ENCODE measurements at places on chromosomes 11 and 22.
A peak's percentile ranks its signal among the peaks of the same experiment; 100 is the strongest.

DNA sequence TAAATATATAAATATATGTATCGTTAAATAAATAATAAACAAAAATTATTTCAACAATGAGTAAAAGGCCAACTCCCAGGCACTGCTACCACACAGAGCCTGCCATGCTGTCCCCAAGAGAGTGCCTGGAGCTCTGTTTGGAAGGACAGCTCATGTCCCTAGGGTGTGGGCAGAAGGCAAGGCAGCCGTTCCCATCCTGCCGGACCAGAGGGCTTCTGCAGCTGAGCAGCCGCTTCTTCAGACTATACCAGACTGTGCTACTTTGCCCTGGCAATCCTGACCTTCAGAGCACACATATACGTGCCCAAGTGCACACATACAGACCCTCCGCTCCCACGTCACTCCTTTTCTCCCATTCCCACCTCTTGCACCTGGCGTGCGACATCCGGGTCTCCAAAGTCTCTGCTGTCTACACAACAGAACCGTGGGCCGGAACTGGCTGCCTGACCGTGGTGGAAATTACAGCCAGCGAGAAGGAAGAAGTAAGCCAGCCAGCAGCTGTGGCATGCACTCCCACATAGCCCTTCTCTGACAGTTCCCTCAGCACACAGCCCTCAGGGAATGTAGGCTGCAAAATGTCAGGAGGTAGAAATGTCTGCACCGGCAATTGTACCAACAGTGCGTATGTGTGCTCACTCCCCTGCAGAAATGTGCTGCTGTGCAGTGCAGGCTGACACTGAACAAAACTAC, 24.0 kb downstream of the PAX6 start:
- DNase-seq = no peak

DNA sequence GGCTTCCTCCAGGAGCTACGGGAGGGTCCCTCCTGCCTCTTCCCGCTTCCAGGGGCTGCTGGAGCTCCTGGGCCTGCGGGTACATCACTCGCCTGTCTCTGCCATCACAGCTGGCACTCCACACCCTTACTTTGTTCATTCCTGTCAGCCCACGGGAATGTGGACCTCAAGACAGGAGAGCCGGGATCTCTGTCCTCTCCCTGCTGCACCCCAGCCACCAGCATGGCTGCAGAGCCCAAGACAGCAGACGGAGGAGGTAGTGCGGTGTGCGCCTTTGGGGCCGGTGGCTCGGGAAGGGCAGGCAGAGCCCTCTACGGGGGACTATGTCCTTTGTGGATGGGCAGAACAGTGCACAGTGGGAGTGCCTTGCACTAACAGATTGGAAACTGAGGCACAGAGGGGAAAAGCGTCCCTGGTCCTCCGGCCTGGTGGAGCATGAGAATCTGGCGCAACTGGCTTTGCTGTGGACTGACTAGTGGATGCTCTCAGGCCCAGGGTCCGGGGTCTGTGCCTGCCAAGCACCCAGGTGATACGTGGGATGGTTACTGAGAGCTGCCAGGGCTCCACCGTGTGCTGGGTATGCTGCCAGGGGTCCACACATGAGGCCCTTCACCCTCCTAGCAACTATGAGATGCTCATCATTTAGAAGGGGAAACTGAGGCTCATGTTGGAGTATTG, 47.3 kb downstream of the IGF2 start:
- DNase-seq = no peak

GRCh38 chr22:48856308-48856615, 971.4 kb downstream of the BRD1 start:
- no peak for DNase-seq

DNA sequence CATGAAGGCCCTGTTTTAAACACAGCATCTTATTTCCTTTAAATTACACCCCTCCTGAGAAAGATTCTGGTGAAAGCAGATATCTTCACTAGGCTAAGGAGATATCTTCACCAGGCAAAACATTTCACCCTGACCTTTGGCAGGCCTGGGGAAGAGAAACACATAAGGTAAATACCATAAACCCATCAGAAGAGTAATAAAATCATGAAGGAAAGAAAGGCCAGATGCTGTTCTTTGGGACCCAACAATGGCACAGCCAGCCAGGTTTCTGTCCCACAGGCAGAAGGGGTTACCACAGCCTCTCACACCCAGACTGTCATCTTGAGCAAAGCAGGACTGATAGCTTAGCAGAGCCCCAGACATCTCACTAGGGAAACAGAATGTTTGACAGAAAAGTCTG, 125.4 kb downstream of the CCDC34 start:
- no peak for DNase-seq

DNA sequence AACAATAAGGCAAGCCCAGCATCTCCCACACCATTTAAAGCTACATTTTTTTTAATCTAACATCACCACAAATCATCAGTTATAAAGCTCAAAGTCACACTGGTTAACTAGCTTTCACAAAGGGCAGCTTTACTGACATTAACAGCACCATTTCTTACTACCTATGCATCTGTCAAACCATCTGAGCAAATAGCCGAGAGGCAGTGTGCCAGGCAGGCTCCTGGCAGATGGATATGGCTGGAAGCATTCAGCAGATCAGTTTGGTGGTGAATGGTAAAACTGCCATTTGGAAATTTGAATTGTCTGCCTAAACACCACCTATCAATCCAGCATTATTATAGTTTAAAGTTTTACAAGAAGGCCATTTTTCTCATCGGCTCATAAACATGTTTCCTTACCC, 131.2 kb downstream of the TTC28 start:
- DNase-seq = no peak

- DNase-seq = peak; percentile 43
Observed at GRCh38 chr22:21642584-21643448, 714 bp downstream of the SDF2L1 start.

GRCh38 chr11:2205214-2205720, 33.7 kb upstream of the TH start:
- DNase-seq = no peak

DNA sequence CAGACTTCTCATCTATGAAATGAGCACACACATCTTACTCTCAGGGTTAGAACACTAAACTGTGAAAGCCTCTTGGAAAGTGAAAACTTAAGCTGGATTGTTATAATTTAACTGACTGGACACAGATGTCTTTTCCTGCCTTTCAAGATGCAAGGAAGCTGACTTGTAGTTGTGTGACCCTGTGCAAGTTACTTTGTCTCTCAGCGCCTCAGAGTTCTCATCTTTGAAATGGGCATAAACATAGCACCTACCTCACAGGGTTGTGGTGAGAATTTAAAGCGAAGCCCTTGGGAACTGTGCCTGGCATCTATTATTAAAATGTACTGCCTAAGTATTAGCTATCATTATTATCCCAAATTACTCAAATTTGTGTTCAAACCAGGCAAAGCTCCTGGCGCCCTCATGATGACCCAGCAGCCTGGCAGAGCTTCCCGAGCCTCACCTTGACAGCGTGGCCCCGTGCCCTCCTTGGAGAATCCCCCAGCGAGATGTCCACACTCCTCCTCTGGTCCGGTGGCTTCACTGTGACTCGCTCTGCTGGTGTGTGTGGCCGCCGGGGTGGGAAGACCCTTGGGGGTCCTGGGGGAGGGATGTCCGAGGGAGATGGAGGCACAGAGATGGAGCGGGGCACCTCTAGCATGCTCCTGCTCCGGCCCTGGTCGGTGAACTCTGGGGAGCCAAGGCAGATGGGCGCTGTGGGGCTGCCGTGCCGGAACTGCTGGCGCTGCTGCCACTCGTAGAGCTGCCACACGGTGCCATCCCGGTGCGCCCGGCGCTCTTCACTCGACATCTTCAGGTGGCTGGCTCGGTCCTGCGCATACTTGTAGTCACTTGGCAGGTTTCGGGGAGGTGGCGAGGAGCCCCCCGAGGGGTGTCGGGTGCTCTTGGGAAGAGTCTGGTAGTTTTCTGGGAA, 78.2 kb downstream of the C11orf58 start:
- no peak for DNase-seq

GRCh38 chr11:134756811-134757540, 344.9 kb upstream of the B3GAT1 start:
- no peak for DNase-seq

GRCh38 chr11:26065944-26066343, 266.0 kb upstream of the ANO3 start:
- DNase-seq = no peak

- DNase-seq = peak; percentile 82
Observed at GRCh38 chr11:3920148-3920852, 64.8 kb downstream of the STIM1 start.

- DNase-seq = no peak
Observed at GRCh38 chr11:35013514-35014233, 97.3 kb downstream of the PDHX start.

All from bronchial epithelial cell (primary cell).